Stimulated activated CD4-positive, alpha-beta T cell treated with anti-CD3 and anti-CD28 coated beads, Interleukin-1b, Interleukin-23, amount 100 ng/mL, for 1 hour (primary cell): ENCODE measurements at places on chromosomes 7 and 10.

DNA sequence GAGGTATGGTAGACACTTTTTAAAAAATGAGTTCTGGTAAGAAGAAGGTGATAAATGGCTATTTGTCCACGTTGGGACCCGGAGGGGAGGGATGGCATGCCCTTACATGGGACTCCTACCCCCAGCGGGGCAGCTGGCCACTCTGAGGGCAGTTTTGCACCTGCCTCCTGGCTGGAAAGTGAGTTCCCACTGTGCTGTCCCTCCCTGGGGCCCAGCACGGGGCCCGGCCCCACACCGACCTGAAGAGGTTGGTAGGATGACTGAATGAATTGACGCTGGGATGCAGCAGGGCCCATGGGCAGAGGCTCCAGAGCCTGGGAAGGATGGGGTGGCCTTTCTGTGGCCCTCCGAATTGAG is 601 bp upstream of the AEBP1 start:
- no peak for DNase-seq

- no peak for DNase-seq
Measured at GRCh38 chr10:67790534-67791408, 47.2 kb downstream of the DNAJC12 start.

GRCh38 chr10:119084896-119085295 is 4.3 kb upstream of the EIF3A start:
- DNase-seq, result no peak

DNA sequence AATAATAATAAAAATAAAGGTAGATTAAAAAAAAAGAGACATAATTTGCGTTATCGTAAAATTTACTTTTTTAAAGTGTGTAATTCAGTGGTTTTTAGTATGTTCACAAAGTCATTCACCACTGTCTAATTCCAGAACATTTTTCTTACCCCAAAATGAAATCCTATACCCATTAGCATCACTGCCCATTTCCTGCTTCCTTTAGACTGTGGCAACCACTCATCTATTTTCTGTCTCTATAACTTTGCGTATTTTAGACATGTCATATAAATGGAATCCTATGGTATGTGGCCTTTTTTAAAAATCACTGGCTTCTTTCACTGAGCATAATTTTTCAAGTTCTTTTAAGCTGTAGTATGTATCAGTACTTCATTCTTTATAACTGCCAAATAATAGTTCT is 53.6 kb downstream of the KAT6B start:
- no peak for DNase-seq

GRCh38 chr7:24828891-24829661 is 71.8 kb upstream of the GSDME start:
- no peak for DNase-seq

DNA sequence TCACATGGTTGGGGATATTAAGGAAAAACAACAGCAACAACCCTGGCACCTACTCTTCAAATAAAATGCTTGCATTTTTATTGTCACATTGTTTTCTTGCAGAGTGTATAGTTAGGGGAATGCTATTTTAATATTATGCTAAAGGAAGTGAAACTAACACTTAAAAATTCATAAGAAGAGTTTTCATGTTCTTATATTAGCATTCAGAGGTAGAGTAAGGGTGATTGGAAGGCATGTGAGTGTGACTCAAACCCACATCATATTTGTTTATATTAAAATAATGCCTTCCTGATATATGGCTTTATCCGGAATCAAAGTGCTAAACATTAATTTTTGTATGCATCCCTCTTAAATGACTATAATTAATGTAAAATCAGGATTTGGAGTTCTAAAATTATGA is 59.8 kb upstream of the TES start:
- DNase-seq, result no peak

DNA sequence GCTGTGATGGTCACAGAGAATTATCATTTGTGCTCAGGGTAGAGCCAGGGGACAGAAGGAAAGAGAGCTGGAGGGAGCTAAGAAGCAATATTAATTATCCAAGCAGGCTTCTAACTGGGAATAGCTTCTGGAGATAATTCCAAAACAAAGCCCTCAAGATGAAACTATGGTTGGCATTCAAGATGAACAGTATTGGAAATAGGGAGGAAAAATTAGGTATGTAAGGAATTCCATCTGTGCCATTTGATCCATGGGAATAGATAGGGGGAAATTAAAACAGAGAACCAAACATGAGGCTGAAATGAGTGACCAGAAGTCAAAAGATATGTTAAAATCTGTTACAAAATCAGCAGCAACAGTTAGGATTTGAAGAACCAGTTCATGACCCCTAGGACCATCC is 75.3 kb downstream of the NDUFB2 start:
- DNase-seq, result no peak
